ENCODE measurements at places on chromosomes 2 and 18. TPM values are rescaled to one million over a fixed set of nuclear protein-coding genes. Genes with fewer than 3 reads are reported as not detected.

CACNB4 gene
- total RNA-seq: 0.28 TPM

APCDD1 gene
- total RNA-seq: not detected

RND3 gene
- total RNA-seq: not detected

PDE11A gene
- total RNA-seq: not detected

DNA sequence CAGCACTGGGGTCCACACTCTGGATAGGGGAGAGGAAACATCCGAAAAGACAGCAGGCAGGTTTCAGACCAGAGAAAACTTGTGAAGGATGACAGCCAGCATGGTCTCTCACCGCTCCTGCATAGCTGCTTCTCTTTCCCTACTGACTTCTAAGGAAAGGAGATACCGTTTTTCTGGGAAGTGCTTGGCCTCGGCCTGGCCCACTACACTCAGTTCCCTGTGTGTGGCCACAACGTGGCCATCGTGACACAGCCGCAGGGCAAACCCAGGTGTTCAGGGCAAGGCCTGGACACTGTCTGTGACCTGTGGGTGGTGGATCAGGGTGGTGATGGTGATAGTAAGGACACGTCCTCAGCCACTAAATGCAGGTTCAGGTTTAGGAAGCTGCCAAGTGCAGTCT lies 34.2 kb upstream of the ACAA2 start:
- peaks cover 2% of the 10 kb centered on the region for H3K4me1 ChIP-seq
- no peak for DNase-seq
- peaks cover 9% of the 10 kb centered on the region for H3K27me3 ChIP-seq
- no peak overlapping the region for H3K4me3 ChIP-seq
- no peaks in the 10 kb centered on the region for H3K36me3 ChIP-seq

- no peaks in the 10 kb centered on the region for H3K4me1 ChIP-seq
- H3K27me3 ChIP-seq: peaks cover 2% of the 10 kb centered on the region
- no peak overlapping the region for H3K27ac ChIP-seq
- no peak overlapping the region for H3K4me3 ChIP-seq
- no peak for DNase-seq
Measured at GRCh38 chr2:149409506-149409905, 79.1 kb downstream of the LYPD6 start.

- no peak for DNase-seq
- peaks cover 11% of the 10 kb centered on the region for H3K4me1 ChIP-seq
- peaks cover 14% of the 10 kb centered on the region for H3K36me3 ChIP-seq
- no peaks in the 10 kb centered on the region for H3K27me3 ChIP-seq
- H3K27ac ChIP-seq: no peak overlapping the region
Measured at GRCh38 chr2:58109481-58109880, 62.9 kb downstream of the VRK2 start.

GRCh38 chr2:122098306-122098705 lies 342.9 kb downstream of the TSN start:
- no peak overlapping the region for H3K27ac ChIP-seq
- no peak for DNase-seq
- H3K4me1 ChIP-seq: no peaks in the 10 kb centered on the region
- H3K36me3 ChIP-seq: no peaks in the 10 kb centered on the region
